ENCODE measurements at places on chromosomes 12 and 14.
A peak's percentile ranks its signal among the peaks of the same experiment; 100 is the strongest.

DNA sequence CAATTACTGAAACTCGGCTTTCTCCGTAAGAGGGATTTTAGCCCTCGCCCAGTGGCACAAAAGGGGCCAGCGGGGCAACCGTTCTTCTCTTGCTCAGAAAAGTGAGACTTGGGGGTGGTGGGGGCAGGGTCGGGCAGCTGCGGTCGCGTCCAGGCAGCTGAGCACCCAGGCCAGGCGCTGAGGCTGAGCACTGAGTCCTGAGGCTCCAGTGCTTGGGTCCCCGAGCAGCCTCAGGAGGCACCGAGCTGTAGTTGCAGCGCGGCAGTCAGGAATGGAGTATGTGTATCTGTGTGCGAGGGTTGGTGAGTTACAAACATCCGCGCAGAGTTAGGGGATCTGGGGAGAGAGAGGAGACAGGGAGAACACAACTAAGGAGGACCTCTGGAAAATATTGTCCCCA is 4.1 kb upstream of the HOXC6 start:
- no peak for DNase-seq

- DNase-seq: no peak
These were observed 34.3 kb upstream of the TXNRD1 start for GRCh38 chr12:104181313-104181712.

- no peak for DNase-seq
These were observed 155.5 kb downstream of the KIF21A start for GRCh38 chr12:39287409-39287808.

DNA sequence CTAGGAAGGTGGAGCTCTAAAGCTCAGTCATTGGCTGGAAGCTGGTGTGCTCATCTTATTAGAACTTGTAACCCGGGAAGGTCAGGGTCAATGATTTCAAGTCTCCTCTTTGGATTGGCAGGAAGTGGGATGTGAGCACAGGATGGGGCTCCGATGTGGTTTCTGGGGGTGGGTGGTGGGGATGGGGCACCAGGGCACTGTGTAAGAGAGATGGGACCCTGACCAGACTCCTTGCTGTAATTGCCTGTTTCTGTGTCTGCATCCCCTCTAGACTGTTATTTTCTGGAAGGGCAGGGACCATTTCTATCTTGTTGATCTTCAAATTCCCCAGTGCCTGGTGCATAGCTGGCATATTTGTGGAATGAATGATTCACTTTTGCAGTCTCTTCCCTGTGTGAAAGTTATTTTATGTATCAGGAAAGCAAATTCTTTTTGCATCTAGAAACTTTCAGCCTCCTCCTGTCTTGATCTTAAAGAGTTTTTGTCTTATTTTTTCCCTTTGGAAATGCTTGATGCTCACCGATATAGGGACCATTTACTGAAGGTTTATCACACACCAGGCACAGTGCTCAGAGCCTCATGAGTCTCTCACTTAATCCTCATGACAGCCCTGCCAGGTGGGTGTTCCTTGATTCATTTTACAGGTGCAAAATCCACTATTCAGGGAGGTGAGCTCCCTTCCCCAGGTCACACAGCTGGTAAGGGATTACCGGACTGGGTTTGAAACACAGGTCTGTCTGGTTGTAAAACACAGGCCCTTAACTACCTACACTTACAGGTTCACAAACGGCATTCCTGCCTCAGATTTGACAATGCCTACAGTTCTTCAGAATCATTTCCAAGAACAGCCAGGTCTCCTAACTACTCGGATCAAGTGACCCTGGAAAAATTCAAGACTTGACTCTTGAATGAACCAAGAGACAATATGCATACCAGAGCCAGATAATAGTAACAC is 86.9 kb upstream of the IGF1 start:
- DNase-seq: no peak

- DNase-seq: no peak
These were observed 203.8 kb downstream of the CRADD start for GRCh38 chr12:93880853-93881522.

DNA sequence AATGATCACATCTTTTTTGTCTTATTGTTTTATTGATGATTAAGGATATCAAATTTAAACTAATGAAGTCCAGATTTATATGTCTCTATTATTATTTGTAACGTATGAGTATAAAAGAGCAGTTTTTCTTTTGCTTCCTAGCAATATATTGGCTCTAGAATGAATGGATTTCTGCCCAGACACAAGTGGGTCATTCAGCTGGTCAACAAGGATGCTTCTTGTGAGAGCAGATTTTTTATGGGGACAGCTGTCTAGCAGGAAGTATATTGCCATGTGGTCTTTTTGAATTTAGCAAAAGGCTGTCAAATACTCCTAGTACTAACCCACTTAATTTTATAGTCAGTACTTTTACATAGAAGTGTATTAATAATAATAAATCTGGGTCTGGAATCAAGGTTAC is 1071.1 kb upstream of the FLRT2 start:
- DNase-seq: no peak

GRCh38 chr14:32606301-32606700 is 277.2 kb downstream of the AKAP6 start:
- DNase-seq: no peak

GRCh38 chr14:99378782-99379214 is 101.9 kb downstream of the SETD3 start:
- no peak for DNase-seq

GRCh38 chr14:100430571-100430970 is 107.4 kb downstream of the SLC25A47 start:
- DNase-seq: no peak

- no peak for DNase-seq
These were observed 156.4 kb upstream of the FRMD6 start for GRCh38 chr14:51495319-51495718.

DNA sequence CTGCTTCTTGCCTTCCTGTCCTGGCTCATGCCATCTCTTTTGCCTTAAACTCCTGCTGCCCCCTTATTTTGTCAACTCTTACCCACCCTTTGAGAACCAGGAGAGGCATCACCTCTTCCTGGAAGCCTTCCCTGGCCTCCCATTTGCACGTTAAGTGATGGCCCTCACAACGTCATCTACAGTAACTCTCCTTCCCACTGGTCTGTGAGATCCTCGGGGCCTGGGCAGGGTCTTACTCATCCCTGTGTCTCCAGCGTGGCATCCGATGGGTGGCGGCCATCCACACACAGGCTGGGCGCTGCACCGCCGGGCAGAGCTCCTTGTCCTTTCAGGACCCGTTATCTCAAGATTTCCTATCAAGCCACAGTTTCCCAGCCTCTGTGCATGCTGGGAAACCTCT is 16.8 kb upstream of the CACNA2D4 start:
- no peak for DNase-seq

- DNase-seq: no peak
These were observed 21.9 kb downstream of the PPP2R5C start for GRCh38 chr14:101783260-101784016.

DNA sequence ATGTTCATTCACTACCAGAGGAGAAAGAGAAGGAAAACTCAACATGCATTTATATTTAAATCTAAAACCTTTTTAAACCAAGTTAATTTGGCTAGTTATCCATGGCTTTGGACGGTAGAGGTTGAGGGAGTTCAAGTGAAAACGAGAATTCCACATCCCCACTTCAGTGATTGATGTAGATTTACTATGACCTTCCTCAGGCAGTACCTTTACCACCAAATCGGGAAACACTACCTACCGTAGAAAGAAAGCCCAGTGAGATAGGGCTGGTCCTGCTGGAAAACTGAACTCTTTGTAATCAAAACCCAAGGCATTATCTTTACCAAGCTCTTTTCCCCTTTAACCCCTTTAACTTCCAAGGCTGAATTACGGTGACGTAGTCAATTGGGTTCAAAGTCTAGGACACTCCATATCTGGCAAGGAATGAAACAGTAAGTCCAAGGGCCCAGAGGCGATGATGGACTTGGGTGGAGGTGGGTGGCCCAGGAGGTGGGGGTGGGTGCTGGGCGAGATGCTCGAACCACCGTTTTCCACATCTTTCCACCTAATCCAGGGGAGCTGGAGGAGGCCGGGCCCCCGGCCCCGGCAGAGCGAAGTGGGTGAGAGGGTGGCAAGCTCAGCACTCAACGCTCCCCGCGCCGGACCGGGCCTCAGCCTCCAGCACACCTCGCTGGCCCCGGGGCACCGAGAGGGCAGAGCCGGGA is 618 bp downstream of the SEC23A start:
- no peak for DNase-seq

GRCh38 chr14:70600382-70601157 is at the start of gene MED6:
MED6 (minus strand) TSS chr14:70600655; CDS start chr14:70600637, 18 bp downstream.
- DNase-seq: peak; percentile 89

DNA sequence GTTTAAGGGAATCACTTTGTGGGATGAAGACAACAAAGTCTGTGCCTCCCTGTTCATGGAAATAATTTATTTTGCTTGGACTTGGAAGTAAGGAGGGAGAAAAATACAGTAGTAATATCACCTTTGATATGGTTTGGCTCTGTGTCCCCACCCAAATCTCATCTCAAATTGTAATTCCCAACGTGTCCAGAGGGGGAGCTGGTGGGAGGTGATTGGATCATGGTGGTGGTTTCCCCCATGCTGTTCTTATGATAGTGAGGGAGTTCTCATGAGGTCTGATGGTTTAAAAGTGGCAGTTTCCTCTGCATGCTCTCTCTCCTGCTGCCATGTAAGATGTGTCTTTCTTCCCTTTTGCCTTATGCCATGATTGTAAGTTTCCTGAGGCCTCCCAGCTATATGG is 460.7 kb downstream of the NOVA1 start:
- no peak for DNase-seq

- DNase-seq: no peak
These were observed 333.5 kb downstream of the LRIG3 start for GRCh38 chr12:58586762-58587161.

DNA sequence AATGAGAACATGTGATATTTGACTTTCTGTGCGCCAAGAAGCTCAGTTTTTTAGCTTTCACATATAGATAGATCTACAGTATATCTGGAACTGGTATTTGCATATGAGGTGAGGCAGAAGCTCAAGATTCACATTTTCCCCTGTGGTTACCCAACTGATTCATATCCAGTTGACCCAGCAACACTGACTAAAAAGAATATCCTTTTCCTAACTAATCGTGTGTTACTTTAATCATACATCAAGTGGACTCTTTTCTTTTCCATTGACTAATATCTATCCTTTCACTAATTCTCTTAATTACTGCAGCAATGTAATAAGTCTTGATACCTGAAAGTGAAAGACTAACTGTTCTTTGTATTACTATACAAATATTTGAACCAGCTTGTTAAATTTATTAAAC is 236.1 kb downstream of the AEBP2 start:
- no peak for DNase-seq

DNA sequence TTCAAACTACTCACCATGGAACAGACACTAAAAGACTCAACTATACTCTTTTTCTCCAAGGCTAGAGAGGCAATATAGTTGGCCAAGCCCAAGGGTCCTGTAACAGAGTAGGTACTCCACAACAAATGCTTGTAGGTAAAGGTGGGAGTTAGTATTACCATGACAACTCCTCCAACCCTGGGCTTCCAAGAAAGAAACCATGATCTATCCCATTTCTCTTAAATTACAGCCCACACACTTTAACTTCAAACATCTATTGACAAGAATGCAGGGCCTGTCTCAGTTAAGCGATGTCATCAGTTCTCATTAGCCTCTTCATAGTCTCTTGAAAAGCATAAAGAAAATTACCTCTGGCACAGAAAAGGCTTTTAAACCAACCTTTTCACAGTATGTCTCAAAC is 25.0 kb downstream of the ERH start:
- DNase-seq: no peak

DNA sequence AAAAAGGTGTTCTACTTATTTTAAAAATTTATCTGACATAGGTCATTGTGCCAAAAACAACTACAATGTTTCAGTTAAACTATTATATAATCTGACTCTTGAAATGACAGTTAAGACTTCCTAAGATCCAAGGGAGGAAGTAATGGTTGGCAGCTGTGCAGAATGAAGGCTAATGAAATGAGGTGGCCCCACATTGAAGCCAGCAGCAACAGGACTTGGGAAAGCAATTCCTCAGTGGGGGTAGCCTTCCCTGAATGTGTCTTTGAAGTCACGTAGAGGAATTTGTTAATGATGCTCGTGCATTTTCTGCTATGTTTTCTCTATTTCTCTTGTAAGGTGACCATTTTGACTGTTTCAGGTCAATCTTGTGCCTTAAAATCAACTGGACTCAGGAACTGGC is 162.4 kb upstream of the DAAM1 start:
- no peak for DNase-seq

GRCh38 chr14:92153581-92153980 is 31.8 kb downstream of the CPSF2 start:
- no peak for DNase-seq

DNA sequence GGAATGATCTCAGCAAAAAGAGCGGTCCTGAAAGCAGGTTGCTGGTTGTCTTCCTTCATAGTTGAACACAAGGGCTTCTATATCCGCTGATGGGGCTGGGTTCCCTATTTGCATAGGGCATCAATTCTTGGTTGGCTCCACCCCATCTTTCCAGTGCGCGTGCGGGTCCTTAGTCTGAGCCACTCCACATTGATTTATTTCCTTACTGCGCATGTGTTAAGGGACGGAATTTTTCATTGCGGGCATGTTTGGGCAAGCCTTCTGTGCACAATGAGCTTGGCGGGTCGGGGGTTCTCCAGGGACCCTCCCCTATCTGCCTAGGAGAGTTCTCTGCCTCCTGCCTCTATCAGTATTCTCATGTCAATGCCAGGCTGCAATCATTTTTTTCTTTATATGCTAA is 21.2 kb upstream of the DLGAP5 start:
- DNase-seq: no peak

- DNase-seq: no peak
These were observed 420.7 kb downstream of the DAD1 start for GRCh38 chr14:22168092-22168955.

- DNase-seq: no peak
These were observed 835 bp downstream of the MYL6 start for GRCh38 chr12:56158926-56159461.

- DNase-seq: no peak
These were observed 124.4 kb downstream of the NT5DC3 start for GRCh38 chr12:103716517-103717196.

DNA sequence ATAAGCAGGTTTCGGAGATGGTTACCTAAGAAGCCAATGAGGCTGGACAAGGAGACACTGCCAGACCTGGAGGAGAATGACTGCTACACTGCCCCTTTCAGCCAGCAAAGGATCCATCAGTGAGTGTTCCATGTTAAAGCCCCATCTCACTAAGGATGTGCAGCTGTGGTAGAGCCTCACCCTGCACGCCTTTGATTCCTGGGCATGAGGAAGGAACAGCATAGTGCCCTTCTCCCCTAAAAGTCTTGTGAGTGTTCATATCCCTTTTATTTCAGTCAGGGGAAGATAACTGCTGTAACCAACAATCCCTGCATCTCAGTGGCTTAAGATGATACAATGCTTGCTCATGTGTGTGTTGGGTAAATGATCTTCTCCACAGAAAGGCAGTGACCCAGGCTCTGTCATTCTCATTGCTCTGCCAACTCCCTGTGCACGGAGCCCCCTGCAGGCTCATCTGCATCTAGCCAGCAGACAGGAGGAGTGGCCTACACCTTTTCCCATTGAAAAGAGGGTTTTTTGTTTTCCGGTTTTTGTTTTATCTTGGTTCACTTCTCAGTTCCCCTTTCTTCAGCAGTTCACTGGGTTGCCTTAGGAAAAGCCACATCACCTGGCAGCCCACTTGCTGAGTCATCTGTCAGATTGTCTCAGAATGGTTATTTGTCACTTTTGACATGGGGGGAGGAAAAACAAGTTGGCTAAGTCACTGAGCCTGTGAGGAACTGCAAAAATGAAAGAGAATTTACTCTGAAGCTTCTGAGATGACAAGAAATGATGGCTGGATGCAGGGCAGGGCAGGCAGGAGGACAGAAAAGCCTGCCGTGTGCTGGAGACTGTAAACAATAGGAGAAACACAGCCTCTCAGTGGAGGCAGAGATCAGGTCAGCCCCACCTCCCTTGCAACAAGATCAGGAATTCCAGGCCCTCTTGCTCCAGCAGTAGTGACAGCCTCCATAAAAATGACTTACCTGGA is 193.3 kb downstream of the ANO4 start:
- DNase-seq: no peak
